ENCODE measurements at places on chromosomes 12 and 14.

DNA sequence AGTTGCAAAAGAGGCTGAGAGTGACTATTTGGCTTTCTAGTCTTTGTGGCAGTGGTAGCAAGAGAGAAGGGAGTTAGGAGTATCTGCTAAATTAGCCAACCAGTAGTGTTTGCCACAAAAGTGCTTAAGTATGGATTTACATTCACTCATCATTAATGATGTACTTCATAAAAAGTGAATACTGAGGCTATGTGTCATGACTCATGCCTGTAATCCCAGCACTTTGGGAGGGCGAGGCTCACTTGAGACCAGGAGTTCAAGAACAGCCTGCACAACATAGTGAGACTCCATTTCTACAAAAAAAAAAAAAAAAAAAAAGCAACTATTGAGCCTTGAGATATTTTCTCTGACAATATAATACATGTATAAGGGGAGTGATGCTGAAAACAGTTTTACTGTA is 36.8 kb downstream of the CCDC177 start:
- DNase-seq: no peak

GRCh38 chr12:124464062-124464461 is 103.3 kb downstream of the NCOR2 start:
- no peak for DNase-seq

- peak; percentile 49 for DNase-seq
Measured at GRCh38 chr12:117011988-117012805, 87.0 kb downstream of the TESC start.

DNA sequence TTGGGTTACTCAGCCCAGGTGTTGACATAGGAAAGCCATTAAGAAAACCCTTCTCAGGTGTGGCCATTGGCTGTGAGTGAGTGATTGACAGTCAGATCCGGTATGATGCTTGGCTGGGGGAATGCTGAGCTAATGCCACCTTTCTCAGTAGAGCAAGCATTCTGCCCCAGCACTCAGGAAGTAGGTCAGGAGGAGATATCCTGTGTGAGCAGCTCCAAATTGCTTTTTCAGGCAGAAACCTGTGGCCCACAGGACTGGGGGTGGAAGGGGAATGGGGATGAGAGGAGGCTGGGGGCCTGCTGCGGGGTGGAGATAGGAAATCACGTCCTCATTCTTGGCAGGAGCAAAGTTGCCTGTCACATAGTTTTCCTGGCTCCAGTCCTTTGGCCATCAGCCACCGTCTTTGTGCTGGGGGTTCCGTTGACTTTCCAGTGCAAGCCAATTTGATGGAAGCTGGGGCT is 55.7 kb downstream of the NINJ2 start:
- DNase-seq: peak; percentile 81

GRCh38 chr12:39872425-39872824 is 233.5 kb downstream of the SLC2A13 start:
- DNase-seq: no peak

GRCh38 chr14:97376310-97376709 is 579.1 kb downstream of the VRK1 start:
- DNase-seq: no peak

GRCh38 chr14:104660597-104660996 is 28.8 kb upstream of the INF2 start:
- no peak for DNase-seq

DNA sequence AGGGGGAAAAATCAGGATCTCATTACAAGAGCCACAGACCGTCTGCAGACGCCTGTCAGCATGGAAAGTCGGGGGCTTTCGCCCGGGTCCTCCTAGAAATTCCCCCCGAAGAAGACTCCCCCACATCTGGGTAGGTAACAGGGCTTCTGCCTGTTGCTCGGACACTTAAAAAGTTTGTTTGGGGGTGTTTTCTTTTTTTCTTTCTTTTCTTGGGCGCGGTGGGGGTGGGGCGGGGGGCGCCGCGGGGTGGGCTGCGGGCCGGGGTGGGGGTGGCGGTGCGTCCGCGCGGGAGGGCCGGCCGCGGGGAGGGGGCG is 358 bp downstream of the ELK3 start:
- no peak for DNase-seq

GRCh38 chr12:102427543-102427941 is 52.8 kb downstream of the IGF1 start:
- DNase-seq: no peak

- no peak for DNase-seq
Measured at GRCh38 chr12:69868695-69869094, 43.7 kb downstream of the MYRFL start.

GRCh38 chr12:108400481-108400880 is 61.4 kb upstream of the CMKLR1 start:
- no peak for DNase-seq

GRCh38 chr12:119964123-119964522 is 24.9 kb upstream of the BICDL1 start:
- DNase-seq: no peak

- no peak for DNase-seq
Measured at GRCh38 chr12:113684908-113685782, 213.5 kb upstream of the LHX5 start.

DNA sequence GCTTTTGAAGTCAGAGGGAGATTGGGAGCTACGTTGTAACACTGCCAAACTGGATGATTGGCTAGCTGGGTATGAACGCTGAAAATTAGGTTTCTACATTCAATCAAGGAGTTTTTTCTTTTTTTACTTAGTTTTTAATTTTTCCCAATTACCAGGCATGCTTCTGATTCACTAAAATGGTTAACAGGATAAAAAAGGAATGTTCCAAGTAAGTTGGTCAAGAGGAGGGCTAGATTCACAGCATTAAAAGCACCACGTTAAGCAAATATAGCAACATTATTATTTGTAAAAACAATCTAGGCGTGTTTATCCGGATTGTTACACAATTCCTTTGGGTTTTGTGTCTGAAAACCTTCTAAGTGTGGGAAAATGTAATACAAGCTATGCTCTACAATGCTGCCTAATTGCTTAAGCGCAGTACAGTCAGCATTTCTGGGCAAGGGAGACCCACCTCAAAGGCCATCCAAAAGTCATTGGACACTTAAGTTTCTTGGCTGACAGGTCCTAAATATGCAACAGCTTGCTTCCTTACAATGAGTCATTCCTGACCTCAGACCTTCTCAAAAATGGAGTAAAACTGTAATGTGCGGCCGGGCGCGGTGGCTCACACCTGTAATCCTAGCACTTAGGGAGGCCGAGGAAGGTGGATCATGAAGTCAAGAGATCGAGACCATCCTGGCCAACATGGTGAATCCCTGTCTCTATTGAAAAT is 1.2 kb downstream of the RPLP0 start:
- peak; percentile 35 for DNase-seq

DNA sequence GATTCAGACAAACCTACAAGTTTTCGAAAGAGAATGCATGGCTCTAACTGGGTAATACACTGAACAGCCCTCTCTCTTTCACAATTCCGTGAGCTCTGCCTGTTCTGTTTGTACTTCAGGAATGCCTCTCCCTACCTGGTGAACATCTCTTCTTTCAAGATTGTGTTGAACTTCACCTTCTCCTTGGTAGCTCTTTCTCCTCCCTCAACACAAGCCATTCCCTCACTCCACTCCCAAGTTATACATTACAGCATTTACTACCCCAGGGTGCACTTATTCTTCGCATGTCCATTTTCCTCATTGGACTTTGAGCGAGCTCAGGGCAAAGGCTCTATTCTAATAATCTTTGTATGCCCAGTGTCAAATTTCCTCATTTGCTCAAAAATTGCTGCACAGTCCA is 28.3 kb downstream of the NRDE2 start:
- no peak for DNase-seq

GRCh38 chr12:117165342-117165741 is 24.9 kb downstream of the FBXO21 start:
- DNase-seq: no peak

DNA sequence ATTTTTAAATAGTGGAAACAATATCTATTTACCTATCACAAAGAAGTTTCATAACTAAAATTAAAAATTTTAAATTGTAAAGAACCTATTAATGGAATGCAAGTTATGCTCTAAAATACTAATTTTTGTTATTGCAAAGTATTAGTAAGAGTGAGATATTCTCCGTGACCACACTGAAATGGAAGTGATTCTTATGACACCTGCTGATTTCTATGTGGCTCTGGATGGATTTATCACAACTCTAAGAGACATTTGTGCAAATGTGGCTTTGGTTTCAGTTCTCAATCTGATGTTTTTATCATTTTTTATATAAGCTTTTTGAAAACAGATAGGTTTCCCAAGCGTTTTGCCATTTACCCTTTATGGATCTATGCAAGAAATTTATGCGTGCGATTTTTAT is 497.8 kb downstream of the NAV3 start:
- DNase-seq: no peak

GRCh38 chr14:69648480-69649451 is 37.4 kb downstream of the SUSD6 start:
- no peak for DNase-seq

DNA sequence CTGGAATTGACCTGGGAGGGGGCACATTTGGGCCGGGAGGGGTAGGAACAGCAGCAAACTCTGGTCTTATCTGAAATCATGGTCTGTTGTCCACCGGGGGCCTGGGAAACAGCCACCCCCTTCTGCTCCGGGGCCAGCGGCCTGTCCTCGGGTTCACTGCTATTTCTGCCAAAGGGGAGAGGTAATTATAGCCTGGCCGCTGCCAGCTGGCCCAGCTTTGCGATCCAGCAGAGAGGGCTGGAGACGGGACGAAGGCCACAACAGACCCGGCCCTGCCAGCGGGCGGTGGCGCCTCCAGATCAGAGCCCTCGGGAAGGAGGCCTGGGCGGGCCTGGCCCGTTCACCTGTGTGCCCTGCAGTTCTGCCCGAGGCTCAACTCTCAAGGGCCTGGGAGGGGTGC is at the start of gene C14orf180:
Gene C14orf180 (plus strand): TSS at position 258 of the 400 bp plus-strand sequence. CDS start 6,667 bp downstream, outside the sequence.
- no peak for DNase-seq

DNA sequence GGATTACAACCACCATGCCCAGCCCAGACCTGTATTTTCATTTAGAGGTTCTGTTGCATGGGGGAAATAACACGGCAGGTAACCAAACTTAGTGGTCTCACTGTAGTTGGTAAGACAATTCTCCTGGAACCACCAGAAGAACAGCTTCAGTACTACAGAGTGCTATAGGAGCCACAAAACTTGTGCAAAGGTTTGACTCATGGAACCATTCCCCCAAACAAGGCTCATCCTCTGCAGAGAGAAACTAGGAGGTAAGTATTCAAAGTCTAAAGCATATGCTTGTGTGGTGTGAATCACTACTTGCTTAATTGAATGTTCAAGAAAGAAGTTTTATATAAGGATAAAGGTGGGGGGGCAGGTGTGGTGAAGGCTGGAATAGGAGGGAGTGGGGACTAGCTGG is 58.7 kb downstream of the GNS start:
- no peak for DNase-seq

DNA sequence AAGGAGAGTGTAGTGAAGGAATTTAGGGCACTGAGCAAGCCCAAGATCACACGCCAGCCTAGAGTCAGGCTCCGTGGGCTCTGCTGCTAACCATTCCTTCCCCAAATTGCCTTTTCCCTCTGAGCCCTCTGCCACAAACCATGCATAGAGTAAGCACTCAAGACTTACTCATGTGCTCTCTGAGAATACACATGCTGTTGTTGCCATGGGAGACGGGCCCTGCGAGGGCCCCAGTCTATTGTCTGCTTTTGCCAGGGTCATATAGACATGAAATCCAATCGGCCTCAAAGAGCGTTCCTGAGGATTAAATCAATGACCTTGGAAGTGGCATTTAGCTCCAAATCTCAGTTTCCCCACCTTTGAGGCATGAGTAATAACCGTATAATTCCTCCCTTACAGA is 48.7 kb upstream of the WSCD2 start:
- DNase-seq: no peak

DNA sequence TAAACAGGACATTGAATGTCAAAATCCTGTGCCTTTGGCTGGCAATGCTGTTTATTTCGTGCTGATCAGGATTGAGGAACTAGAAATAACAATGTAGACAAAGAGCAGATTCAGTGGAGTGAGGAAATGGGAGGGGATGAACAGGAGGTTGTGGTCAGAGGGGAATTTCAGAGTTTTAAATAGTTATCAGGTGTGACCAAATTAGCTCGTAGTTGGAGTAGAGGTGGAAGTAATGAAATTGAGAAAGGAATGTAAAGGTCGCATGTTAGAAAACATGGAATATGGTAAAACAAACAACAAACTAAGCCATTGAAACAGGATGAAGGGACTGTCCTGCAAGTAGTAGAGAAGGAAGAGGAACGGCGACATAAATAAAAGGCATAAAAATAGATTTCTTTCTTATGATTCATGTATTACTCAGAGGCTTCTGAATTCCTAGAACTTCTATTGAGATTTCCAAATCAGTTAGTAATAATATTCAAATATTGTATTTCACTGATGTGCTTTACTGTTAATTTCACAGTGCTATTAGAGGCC is 9.5 kb upstream of the SAV1 start:
- peak; percentile 80 for DNase-seq

GRCh38 chr14:67806246-67806645 is 10.1 kb downstream of the ZFYVE26 start:
- DNase-seq: no peak

GRCh38 chr14:22502551-22502950 is 86.5 kb downstream of the DAD1 start:
- no peak for DNase-seq

Data from RWPE1 (cell line).